NCI-H2029 (cell line): ENCODE measurements at places on chromosomes 11 and 22.

GRCh38 chr11:19242179-19242932 lies 1.6 kb upstream of the E2F8 start:
- no peak for DNase-seq

- DNase-seq: no peak
These were observed 28.2 kb downstream of the CARD18 start for GRCh38 chr11:105111145-105111944.

GRCh38 chr11:123306531-123306930 lies 111.5 kb upstream of the CLMP start:
- no peak for DNase-seq

GRCh38 chr11:65560555-65561418 lies 2.6 kb upstream of the LTBP3 start:
- DNase-seq: peak; percentile 48

GRCh38 chr11:83285151-83285770 lies 906 bp downstream of the CCDC90B start:
- no peak for DNase-seq

DNA sequence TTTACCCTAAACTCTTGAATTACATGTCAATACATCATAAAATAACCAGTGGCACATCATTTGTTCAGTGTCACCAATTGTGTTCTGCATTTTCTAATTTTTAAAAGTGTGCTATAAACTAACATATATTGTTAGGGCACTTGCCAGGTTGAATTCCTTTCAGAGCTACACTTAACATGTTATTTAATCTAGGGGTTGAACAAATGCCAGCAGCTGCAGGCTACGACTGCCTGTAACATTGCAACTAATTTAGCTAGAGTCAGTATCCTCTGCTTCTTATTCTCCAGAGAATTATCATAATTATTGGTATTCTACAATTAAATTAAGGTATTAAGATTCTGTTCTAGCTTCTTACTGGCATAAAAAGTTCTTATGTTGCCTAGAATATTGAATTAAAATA lies 46.4 kb upstream of the ARHGAP42 start:
- DNase-seq: peak; percentile 12

DNA sequence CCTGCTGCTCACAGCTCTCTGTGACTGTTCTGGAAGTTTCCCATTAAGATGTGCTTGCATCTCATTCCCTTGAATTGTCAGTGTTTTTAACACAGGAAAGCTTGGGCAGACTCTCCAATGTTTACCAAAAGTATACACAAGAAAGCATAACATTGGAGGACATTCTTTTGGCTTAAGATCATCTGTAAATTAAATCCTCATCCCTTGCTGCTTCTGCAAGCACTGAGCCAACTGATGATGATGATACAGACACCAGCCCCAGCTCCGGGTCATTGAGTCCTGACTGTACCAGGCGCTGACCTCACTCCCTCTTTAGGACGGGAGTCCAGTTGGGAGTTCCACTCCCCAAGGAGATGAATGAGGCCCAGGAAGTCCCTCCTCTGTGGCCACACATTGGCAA lies 23.8 kb downstream of the CD82 start:
- DNase-seq: no peak

- DNase-seq: no peak
These were observed 50.4 kb downstream of the RPUSD4 start for GRCh38 chr11:126161023-126161391.

DNA sequence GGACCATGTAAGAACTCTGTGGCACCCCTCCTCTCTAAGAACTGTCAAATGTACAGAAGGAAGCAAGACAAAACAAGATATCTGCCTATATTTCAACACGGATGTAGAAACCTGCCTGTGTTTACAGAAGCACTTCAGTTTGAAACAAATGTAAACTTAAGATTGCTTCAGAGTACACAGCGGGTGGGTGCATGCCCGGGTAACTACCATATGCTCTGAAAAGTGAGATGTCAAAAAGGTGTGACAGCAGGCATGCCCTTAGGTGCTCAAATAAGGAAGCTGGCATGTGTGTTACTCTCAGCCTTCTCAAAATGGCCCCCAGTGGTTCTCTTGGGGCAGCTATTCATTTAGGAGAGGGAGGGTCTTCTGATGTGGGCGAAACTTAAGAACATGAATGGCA lies 5.2 kb downstream of the ACP2 start:
- peak; percentile 38 for DNase-seq

- no peak for DNase-seq
These were observed 224.5 kb downstream of the ADAMTS15 start for GRCh38 chr11:130672911-130673310.

GRCh38 chr11:33539751-33540150 lies 160.9 kb downstream of the C11orf91 start:
- no peak for DNase-seq

DNA sequence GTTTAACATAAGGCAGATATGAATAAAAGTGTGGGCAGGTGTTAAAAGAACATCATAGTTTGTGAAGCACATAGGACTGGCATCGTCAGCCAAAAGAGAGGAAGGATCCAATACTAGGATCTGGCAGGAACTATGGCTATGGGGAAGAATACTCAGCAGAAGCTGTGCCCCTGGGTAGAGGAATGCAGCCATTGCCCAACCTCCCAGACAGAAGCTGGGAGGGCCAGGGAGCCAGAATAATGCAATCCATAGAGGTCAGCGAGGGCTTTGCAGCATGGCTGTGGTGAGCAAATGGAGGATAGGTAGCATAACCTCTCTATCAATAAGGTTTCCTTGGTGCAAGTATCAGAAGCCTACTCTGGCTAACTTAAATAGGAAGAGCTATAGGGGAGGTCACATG lies 11.7 kb upstream of the CSTF3 start:
- DNase-seq: no peak

DNA sequence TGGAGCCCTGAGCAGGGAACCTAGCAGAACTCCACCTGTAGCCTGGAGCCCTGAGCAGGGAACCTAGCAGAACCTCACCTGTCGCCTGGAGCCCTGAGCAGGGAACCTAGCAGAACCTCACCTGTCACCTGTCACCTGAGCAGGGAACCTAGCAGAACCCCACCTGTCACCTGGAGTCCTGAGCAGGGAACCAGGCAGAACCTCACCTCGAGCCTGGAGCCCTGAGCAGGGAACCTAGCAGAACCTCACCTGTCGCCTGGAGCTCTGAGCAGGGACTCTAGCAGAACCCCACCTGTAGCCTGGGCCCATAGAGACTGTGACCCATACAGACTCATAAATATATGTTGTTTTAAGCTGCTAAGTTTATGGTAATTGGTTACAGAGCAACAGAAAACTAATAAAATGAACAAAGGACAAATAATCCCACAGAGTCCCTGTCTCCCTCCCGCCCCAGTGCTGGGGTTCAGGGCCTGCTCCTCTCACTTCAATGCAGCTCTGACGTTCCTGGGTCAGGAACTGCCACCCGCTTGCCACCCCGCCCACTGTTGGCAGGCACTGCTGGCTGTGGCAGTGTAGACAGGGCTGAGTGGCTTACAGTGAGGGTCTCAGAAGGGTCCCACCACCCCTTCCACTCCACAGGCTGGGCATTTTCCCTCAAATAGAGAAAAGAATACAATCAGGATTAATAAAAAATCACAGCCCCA lies 259.1 kb downstream of the TBC1D22A start:
- no peak for DNase-seq

DNA sequence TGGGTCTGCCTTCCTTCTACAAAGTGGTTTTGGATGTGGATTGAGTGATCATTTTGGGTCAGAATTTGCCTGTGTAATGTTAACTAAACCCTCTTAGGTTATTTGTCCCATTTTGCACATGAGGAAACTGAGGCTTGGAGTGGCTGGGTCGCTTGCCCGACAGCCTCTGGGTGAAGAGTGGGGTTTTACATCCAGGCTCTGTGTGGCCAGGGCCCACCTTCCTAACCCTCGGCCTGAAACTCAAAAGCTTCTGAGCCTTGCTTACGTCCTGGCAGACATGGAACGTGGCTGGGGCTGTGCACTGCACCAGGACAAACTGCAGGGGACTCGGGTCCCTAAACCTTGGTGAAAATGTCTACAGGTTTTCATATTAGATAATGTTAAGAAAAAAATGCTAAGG lies 542.4 kb downstream of the TBC1D22A start:
- DNase-seq: no peak

DNA sequence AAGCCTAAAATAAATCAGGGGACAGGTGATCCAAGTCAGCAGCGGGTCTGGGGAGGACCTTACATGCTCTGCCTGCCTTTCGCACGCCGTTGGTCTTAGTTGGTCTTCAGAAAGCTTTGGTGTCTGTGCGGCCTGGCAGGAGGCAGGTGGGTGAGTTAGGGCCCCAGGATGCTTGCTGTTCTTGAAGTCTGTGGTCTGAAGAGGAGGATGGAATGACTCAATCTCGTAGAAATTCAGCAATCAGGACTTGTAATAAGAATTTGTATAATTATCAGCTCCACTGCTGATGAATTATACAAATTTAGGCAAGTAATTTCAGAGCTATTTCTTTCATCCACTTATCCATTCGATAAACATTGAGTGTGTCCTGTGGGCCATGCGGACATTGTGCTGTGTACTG lies 138.5 kb downstream of the FEZ1 start:
- DNase-seq: no peak

GRCh38 chr11:111531687-111532364 lies 8.7 kb upstream of the LAYN start:
- no peak for DNase-seq

DNA sequence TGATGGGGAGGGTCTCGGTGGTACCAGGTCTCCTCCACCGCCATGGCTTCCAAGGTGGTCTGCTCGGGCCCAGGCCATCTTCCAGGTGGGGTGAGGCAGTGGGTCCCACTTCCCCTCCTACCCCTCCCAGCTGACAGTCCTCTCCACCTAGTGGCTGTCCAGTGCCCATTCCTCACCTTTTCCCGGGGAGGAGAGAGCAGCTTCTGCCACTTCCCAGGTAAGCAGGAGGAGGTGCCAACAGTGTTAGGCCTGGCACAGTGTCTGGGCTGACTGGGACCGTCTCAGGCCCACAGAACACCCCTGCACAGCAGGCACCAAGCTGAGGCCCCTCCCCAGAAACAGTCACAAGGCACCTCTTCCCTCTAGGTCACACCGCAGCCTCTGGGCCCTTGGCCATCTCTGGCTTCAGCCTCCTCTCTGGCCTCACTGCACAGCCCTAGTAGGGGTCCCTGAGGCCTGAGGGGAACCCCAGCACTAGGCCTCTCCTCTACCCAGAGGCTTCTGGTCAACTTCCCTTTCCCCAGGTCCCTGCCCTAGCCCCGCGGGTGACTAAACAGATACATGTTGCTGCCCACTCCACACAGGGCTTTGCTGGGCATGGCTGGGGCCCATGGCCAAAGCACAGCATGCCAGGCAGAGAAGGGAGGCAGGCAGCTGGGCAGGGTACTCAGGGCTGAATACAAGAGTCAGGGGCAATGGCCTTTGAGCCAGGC lies 2.3 kb upstream of the ANKRD13D start:
- no peak for DNase-seq

DNA sequence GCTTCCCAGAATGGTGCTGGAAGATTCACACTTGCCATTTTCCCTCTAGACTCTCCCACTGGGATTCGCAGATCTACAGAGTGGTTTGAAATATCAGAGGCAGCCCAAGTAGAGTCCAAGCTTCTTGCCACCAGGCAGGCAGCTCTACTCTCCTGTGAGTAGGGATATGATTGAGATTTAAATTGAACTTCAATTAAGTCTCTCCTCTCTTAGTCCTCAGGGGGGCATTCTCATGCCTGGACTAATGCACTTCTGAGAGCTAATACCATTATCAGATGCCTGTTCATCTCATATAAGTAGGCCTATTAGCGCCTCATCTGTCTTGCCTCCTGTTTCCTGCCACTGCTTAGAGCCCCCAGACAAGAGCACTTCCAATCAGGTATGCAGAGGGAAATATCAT lies 25.5 kb upstream of the AMPD3 start:
- no peak for DNase-seq

DNA sequence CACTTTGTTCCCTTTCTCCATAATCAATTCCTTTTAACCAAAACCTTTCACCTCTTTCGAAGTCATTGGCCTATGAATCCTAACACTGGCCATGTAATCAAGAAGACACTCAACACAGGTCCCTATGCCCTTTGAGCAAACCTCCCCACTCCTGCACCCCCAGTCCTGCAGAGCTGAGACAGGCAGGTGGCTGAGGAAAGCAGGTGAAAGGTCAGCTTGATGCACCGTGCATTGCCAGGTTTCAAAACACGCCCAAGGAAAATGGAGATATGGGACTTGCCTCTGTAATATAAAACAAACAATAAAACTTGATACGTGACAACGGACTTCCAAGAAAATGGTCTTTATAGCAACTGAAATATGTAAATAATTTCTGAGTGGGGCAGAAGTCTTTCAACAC lies 10.6 kb downstream of the CPT1A start:
- no peak for DNase-seq
